Occipital lobe (tissue), 3 donors: ENCODE measurements at places on chromosomes 5 and 9.
A peak's percentile ranks its signal among the peaks of the same experiment; 100 is the strongest.

- DNase-seq, result no peak
These were observed 186.2 kb downstream of the GLIS3 start for GRCh38 chr9:4113711-4114110.

GRCh38 chr5:170200876-170201275 lies 31.9 kb upstream of the C5orf58 start:
- no peak for DNase-seq

DNA sequence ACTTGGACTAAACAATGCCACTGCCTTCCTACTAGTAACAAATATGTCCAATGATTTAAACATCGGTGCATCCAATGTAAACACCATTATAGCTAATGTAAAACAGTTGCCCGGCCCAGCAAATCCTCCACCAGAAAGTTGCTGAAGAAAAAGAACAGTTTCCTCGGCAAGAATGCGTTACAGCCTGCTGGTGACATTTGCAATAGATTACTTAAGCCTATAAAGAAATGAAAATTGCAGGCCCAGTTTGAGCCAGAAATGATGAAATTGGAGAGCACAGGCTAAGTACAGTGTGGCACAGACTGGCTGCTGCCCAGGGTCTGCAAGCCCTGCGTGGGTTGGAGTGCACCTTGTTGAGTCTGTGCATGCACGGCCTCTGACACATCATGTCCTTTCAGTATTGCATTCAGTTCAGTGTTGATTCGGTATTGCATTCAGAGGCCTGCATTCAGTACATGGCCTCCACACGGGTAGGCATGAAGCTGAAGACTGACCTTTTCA lies 406.0 kb upstream of the KLF4 start:
- DNase-seq, result no peak

DNA sequence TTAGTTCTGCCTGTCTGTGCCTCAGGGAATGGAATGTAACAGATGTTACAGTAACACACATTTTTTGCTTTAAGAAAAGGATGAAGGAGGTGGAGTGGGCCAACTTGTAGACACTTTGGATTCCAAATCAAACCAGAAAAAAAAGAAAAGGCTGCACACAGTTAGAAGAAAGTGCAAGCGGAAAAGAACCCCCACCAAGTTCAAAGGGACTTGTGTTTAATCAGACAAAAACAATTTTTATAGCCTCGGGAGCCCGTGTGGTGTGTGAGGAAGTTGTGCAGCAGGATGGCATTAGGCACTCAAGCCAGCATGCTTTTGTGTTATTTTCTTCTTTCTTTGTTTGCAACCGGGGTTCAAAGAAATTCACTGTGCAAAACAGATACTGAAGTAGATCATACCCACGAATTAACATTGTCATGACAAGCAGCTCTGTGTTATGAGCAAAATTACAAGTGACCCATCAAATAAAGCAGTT lies 189.5 kb downstream of the SEMA5A start:
- no peak for DNase-seq

- no peak for DNase-seq
These were observed 76.7 kb upstream of the SYK start for GRCh38 chr9:90724880-90725279.

GRCh38 chr9:137682428-137683105 lies 63.8 kb downstream of the EHMT1 start:
- no peak for DNase-seq

DNA sequence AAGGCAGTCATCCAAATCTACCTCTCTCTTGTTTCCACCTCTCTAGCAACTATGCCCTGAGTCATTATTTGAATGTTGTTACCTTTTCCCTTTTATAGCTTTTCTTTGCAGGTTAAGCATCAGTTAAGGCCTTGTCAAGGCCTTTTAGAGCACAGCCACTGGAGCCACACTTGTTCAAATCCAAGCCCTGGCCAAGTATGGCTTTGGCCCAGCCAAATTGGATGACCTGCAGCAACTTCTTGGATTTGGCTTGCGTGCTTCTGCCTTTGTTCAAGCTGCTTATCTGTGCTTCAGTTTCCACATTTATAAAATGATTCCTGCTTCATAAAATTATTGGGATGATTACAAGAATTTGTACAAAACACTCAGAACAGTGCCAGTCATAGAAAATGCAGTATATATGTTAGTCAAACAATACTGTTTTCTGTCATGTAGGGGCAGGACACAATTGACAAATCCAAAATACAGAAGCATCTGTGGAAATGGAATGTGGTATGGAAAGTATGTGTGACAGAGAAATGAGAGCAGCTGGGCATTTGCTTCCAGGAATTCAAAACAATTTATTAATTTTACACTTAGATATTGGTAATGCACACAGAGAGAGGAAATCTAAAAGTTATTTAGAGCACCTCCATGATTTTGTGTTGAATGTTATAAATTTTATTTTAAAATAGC lies 17.9 kb upstream of the RLN1 start:
- DNase-seq, result no peak

DNA sequence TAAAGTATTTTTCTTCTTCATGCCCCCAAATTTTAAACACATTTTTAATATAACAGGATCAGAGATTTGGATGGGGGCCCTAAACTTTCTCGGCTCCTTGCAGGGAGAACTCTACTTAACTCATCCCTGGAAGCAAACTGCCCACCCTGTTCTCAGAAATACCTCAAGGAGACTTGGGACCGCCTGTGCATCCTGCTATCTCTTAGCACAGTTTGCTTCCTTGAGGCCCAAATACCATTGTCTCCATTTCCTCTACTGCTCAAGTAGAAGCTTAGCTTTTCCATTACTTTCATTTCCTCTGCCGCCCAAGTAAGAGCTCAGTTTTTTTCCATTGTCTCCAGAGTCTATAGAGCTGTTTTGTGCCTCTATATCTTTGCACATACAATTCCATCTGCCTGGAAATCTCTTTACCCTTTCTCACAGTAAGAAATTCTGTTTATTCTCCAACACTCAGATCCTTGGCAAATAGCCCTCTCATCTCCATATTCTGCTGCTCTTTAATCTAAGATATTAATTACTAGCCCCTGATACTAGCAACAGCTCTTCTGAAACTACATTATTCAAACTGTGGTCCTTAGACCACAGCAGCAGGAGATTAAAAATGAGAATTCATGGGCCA lies 137.8 kb downstream of the CEMIP2 start:
- no peak for DNase-seq

DNA sequence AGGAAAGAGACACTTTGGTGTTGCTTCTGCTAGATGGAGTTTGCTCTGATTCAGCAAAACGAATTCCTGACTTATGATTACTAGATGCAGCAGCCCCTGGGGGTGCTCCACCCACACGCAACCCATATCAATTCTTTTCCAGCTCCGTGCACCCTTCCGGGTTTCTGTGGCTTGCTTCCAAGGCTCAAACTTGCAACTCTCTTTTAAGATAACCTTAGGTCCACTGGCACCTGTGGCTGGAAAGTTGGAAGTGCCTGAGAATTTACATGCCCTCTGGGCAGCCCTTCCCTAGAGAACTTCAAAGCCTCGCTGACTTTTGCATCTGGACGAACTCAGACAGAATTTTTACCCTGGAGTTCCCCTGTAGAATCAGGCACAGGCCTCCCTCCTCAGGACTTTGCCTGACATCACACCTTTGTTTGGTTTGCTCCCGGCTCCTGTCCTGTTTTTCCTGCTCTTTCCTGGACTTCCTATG lies 224.9 kb downstream of the SNX18 start:
- DNase-seq, result no peak

GRCh38 chr9:82115331-82115730 lies 126.8 kb downstream of the SPATA31D1 start:
- DNase-seq, result no peak

DNA sequence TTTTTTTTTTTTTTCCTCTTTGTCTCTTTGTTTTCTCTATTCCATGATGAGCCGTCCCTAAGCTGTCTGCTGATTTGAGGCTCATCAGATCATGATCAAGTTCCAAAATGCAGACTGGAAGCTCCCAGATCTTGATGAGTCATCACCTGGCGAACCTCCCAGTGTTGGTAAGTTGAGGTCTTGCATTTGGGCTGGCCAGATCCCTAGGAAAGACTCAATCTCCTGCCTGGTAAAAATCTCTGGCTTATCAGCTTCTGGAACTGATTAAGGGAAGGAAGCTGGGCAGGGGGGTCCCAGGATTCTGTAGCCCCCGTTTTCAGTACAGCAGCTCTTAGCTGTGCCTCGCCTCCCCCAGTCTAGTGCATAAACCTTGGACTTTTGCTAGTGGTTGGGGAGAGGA lies 69.0 kb downstream of the TSPAN17 start:
- peak; percentile 66 for DNase-seq

- no peak for DNase-seq
These were observed 436.4 kb upstream of the FTMT start for GRCh38 chr5:121415270-121415669.

DNA sequence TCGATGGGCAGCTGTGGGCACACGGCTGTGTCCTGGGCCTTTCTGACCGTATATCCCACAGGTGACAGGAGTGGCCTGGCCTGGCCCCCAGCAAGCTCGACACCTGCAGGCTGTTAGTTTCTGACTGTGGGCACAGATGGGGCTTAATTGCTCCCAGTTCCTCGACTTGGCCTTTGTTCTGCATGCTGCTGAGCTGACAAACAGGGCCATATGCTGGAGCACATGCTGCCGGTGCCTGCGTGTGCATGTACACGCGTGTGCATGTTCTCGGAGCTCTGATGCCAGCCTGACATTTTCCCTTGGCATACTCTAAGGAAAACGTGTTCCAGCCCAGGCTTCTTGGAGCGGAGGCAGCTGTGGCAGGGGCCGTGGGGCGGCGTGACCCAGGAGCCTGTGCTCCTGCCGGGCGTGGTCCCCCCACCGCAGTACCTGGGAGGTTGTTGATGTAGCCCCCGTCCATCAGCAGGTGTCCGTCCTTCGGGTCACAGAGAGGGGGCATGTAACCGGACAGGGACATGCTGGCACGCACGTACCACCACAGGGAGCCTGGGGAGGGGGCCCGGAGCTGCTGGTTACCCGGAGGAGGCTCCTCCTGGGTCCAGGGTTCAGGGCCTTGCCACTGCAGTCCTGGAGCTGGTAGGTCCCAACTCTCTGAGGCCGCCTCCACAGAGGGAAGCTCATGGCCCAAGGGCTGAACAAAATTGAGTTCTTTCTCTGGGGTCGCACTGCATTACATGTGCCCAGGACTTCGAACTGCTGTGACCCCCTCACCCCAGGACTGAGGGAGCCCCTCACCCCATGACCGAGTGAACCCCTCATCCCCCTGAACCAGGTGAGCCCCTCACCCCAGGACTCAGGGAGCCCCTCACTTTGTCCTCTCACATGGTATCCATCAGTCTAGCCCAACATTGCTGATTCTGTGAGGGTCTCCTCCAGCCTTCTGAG lies 4.1 kb upstream of the NSMF start:
- DNase-seq, result no peak

DNA sequence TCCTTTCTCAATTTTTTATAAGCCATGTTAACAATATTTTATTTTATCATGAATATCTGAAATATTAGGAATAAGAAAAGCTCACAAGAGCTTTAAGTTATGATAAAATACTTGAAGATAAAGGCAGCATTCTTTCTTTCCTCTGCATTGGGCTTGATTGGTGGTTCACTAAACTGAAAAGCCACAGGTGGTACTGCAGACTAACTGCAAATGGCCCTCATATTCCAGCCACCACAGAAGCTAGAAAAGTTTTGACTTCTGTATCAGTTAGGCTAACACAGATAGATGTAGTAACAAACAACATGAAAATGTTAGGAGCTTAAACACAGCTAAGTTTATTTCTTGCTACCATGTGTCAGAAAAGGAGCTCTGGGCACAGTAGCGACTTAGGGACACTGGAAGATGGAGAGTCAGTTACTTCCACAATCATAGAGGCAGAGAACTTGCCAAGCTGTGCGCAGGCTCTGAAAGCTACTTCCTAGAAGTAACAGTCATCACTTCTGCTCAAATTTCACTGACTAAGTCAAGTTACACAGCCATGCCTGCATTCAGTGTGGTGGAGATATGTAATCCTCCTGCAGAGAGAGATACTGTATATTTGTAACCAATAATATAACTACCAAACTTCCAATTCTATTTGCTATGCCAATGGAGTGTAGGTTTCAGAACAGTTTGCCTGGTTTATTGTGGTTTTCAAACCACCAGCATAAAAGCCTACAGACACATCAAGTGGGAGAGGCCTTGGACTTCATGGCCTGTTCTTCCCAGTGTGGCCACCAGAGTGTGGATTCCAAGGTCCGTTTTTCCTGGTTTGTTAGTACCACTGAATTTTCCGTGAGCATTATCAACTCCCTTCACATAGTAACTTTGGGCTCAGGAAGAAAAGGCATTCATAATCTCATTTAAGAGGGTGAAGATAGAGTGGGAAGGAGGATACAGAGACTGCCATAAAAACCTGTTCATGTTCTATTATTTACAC lies 268.3 kb downstream of the PJA2 start:
- DNase-seq, result no peak

DNA sequence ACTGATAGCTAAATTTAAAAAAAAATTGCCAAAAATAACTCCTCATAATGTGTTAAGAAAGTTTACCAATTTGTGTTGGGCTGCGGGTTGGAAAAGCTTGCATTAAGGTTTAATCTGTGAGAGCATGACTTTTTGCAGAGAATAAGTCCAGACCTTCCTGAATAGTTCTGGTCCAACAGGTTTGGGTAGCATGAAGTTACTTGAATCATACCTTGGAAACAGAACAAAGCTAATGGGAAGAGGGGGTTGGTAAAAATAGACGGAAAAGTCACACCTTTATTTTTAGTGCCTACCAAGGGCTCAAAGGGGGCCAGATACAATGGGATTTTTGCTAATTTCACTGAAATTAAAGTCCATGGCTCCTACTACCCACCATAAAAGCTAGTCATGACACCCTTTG lies 17.1 kb upstream of the MATR3 start:
- no peak for DNase-seq

DNA sequence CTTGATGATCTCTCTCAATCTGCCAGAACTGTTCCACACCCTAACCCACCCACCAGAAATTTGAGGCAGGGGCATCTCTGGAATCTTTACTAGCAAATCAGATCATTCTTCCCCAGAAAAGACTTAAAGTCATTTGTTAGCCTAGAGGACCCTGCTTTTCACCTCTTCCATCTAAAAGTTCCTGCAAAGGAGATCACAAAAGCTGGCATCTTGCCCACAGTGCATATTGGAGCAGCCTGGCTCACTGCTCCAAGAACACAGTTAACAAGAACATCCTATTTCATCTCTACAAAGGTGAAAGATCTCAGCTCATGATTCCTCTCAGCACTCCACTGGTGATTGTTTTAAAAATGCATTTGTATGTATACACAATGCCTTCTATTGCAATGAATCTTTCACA lies 36.3 kb downstream of the GABRP start:
- no peak for DNase-seq

DNA sequence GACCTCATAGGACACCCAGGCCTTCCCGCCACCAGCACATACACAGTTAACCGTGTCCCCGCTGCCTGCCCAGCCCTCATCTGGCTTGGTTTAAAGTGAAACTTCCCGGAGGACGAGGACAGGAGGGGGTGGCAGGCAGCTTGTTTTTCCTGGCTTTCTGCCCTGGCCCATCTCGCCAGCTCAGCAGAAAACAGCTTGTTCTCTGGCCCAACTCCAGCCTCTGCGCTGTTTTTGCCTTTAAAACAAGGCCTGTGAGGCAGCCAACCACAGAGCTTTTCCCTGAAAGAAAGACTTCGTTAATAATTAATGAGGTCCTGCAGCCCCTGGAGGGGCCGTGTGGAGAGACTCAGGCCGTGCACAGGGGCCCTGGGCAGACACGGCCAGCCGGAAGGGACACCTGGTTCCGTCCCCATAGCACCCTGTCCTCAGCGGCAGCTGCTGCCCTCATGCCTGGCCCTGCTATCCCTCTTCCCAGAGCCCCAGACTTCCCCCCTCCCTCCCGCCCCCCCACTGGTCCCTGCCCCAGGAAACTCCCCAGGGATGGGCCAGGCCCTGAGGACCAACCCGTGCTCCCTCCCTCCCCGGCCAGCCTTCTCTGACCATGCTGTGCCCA lies 108.7 kb downstream of the RXRA start:
- DNase-seq, result peak; percentile 96

- no peak for DNase-seq
These were observed 97.4 kb downstream of the TMC1 start for GRCh38 chr9:72618811-72619210.
